ENCODE measurements at places on chromosomes 12 and 14.

GRCh38 chr12:67045650-67046049, 223.5 kb upstream of the CAND1 start:
- DNase-seq = no peak

- no peak for DNase-seq
Observed at GRCh38 chr14:90720336-90720735, 95.9 kb downstream of the TTC7B start.

DNA sequence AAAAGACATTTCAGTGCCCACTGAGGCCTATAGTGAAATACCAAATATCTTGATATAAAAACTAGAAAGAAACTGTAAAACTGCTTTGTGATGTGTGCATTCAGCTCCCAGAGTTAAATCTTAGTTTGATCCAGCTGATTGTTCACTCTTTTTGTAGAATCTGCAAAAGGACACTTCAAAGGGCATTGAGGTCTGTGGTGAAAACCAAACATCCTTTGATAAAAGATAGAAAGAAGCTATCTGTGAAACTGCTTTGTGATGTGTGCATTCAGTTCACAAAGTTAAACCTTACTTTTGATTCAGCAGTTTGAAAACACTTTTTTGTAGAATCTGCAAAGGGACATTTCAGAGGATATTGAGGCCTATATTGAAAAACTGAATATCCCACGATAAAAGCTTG, 290.7 kb upstream of the ALG10B start:
- DNase-seq = no peak

DNA sequence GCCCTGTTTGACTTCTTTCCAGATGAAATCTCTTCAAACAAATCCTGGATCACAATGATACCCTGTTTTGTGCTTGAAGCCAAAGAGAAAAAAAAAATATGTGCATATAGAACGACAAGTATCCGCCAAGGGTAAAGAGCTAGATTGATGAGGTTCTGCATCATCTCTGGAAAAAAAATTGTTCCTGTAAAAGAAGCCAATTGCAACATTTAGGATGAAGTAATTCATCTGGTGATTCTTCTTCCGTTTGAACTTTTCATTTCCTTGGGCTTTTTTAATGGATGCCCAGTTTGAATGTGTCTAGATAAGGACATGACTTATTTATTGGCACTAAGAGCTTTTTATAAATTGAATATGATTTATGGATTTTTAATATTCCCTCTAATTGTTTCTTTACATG, 38.1 kb upstream of the NPAS3 start:
- no peak for DNase-seq

- no peak for DNase-seq
Observed at GRCh38 chr14:101876555-101876938, 87.8 kb upstream of the DYNC1H1 start.

GRCh38 chr12:6301721-6302120, 8.8 kb upstream of the PLEKHG6 start:
- no peak for DNase-seq

- no peak for DNase-seq
Observed at GRCh38 chr14:23433457-23433856, 2.0 kb downstream of the MYH7 start.

- no peak for DNase-seq
Observed at GRCh38 chr14:77339407-77339806, 18.6 kb downstream of the GSTZ1 start.

- no peak for DNase-seq
Observed at GRCh38 chr14:72614891-72615415, 278.9 kb downstream of the DPF3 start.

GRCh38 chr12:46221255-46222128, 47.4 kb downstream of the SLC38A1 start:
- no peak for DNase-seq

- DNase-seq = no peak
Observed at GRCh38 chr14:64149921-64150320, 144.2 kb downstream of the ESR2 start.

DNA sequence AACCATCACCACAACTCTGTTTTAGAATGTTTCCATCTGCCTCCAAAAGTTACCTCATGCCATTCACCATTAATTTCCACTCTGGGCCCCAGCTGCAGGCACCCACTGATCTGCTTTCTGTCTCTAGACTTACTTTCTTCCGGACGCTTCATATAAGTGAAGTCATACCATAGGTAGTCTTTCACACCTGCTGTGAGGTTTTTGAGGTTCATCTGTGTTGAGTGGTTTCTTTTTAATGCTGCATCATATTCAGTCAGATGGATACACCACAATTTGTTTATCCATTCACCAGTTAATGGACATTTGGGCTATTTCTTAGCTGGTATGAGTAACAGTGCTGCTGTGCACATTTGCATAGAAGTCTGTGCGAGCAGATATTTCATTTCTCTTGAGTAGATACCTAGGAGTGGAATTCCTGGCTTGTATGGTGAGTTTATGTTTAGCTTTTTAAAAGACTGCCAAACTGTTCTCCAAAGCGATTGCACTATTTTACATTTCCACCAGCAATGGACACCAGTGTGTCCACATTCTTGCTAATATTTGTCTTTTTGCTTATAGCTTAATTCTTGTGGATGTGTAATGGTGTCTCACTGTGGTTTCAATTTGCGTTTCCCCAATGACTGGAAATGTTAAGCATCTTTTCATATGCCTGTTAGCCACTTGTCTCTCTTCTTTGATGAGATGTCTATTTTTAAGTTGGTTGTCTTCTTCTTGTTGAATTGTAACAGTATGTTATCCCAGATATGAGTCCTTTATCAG, 48.3 kb downstream of the ZFYVE21 start:
- DNase-seq = no peak

- no peak for DNase-seq
Observed at GRCh38 chr12:113770389-113770865, 195.7 kb downstream of the RBM19 start.

- no peak for DNase-seq
Observed at GRCh38 chr12:16384732-16385131, 37.3 kb downstream of the MGST1 start.

GRCh38 chr12:52346593-52346992, 20.7 kb downstream of the KRT85 start:
- no peak for DNase-seq

GRCh38 chr12:88433997-88434703, 146.1 kb downstream of the KITLG start:
- no peak for DNase-seq

GRCh38 chr14:80850197-80850814, 91.2 kb downstream of the CEP128 start:
- no peak for DNase-seq

DNA sequence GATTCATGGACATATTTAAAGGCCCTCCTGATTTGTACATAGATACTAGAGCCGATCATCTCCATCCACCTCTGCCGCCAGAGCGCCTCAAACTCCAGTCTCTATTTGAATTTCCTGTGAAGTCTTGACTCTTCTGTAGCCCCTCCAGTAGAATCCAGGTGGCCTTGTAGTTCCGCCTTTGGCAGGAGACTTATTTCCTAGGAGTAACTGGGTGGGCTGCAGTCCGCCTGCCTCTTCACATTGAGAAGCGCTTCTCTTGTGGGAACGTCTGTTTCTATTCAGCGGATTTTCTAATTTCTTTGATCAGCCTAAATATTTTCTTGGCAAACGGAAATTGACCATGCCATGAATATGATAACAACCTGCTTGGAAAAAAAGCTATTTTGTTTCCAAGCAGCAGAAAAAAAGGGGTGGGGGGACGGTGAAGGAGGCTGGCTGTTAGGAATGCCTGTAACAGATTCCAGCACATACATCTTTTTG, 9.0 kb upstream of the SIX1 start:
- DNase-seq = no peak

- DNase-seq = no peak
Observed at GRCh38 chr12:23536293-23536692, 413.2 kb downstream of the SOX5 start.

DNA sequence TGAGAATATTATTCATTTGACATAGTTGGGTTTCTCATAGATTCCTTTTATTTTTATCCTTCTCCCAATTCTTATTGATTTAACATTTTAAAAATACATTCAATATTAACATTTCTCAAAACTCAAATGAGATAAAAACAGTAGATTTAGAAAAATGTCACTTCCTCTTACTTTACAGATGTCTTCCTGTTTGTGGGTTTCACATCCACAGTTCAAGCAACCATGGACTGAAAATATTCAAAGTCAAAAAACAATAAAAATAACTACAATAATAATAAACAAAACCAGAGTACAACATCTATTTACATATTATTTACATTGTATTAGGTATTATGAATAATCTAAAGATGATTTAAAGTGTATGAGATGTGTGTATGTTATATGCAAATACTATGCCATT, 111.3 kb upstream of the SLC16A7 start:
- no peak for DNase-seq

DNA sequence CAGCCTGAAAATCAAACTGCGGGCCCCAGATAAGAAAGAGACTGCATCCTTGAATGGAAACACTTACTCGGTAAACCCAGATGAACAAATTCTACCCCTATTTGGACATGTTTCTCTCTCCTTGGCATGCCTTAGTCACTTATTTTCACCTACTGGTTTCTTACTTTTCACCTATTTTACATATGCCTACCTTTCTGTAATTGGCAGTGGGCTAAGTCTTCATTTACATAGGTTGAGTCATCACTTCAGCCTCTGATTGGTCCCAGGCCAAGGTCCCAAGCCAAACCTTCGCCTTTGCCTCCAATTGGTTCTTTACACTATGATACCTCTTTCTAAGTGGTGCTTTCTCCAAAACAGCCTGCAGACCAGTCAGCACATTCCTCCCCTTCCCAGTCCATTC, 111.3 kb downstream of the DYRK2 start:
- no peak for DNase-seq

DNA sequence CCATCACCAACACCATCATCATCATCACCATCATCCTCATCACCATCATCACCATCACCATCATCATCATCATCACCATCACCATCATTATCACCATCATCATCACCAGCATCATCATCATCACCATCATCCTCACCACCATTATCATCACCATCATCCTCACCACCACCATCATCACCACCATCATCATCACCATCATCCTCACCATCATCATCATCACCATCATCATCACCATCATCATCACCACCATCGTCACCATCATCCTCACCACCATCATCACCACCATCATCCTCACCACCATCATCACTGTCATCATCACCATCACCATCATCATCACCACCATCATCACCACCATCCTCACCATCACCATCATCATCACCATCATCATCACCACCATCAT, 113.0 kb upstream of the TMEM233 start:
- no peak for DNase-seq

DNA sequence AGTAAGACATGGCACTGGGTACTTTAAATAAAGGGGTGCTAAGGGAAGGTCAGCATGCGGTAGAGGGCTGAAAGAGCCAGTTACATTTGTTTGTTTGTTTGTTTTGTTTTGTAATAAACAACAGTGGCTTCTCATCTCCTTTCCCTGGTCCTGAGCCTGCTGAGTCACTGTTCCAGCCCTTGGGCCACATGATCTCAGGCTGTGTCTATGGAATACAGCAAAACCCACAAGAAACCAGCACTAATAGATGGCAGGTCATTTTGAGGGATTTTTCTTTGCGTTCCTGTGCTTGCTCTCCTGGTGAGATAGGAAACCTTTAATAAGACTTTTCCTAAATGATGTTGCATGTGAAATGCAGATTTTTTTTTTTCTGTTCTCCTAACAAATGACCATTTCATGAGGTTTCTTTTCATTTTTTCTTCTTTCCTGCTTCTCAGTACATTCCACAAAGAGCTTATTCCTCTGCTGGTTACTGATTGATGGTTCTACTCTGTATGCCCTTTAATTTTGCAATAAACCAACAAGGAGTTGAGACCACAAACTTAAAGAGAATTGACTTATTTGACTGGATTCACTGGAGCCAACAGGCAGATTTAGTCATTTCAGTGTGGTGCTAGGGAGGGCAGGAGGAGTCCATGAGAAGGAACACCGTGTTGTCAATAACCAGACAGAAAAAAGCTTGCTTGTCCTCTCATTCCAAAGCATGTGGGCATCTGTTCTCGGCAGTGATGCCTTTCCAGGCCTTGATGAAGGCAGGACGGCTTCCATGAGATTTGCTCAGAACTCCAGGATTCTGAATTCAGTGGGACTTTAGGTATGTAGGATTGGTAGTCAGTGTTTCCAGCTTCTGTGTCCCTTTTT, 459.2 kb downstream of the RAD51B start:
- no peak for DNase-seq

DNA sequence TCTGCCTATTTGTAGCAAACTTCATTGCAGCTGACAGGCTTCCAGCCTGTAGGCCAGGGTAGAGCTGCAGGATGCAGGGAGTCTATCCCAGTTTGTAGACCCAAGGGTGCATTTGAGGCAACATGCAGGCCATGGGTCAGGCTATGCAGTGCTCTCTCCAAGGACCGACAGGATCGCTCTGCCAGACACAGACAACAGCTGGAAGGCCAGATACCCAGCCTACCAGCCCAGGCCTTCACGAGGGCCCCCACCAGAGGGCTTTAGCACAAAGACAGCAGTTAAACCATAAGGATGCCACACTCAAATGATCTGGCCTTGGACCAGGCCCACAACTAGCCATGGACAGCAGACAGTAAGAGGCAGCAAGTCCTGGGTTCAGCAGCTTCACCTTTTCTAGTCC, 10.3 kb downstream of the KCTD10 start:
- no peak for DNase-seq

GRCh38 chr12:113448873-113449272, 22.8 kb downstream of the LHX5 start:
- no peak for DNase-seq

- no peak for DNase-seq
Observed at GRCh38 chr14:102979406-102979805, 56.9 kb downstream of the AMN start.

- no peak for DNase-seq
Observed at GRCh38 chr12:15193946-15194345, 27.3 kb downstream of the RERG start.

- DNase-seq = no peak
Observed at GRCh38 chr12:57223191-57224165, 6.0 kb upstream of the SHMT2 start.

DNA sequence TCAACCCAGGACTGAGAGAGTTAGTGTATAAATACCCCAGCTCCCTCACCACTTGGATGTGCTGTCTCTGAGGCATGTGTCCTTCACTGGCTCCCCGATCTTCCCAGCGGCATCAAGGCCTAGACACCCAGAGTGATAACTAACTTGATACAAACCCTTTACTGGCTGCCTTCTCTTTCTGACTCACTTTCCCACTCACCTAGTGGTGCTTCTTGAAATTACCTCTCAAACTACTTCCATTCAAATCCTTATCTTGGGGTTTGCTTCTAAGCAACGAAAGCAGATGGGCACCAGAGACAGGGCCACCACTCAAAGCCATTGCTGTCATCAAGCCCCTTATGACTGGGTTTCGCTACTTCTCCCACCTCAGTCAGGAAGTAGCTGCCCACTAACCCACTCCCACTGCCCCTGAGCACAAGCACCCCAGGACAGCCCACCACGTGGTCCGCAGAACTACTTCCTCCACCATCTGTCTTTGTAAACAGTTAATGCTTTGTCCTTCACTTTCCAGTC, 17.2 kb downstream of the ZFP36L1 start:
- DNase-seq = no peak

Data from WERI-Rb-1 (cell line).